Activated CD4-positive, alpha-beta T cell treated with anti-CD3 and anti-CD28 coated beads, Interleukin-2, amount 10 ng/mL, durations not matched to agents 7 days and 5 days (primary cell): ENCODE measurements at places on chromosomes 7 and 10. TPM values are rescaled to one million over a fixed set of nuclear protein-coding genes. Genes with fewer than 3 reads are reported as not detected.
A peak's percentile ranks its signal among the peaks of the same experiment; 100 is the strongest.

NPFFR1 gene
- not detected for total RNA-seq

STEAP2 gene
- total RNA-seq = not detected

THAP5 gene
- 26.5 TPM for total RNA-seq

DNA sequence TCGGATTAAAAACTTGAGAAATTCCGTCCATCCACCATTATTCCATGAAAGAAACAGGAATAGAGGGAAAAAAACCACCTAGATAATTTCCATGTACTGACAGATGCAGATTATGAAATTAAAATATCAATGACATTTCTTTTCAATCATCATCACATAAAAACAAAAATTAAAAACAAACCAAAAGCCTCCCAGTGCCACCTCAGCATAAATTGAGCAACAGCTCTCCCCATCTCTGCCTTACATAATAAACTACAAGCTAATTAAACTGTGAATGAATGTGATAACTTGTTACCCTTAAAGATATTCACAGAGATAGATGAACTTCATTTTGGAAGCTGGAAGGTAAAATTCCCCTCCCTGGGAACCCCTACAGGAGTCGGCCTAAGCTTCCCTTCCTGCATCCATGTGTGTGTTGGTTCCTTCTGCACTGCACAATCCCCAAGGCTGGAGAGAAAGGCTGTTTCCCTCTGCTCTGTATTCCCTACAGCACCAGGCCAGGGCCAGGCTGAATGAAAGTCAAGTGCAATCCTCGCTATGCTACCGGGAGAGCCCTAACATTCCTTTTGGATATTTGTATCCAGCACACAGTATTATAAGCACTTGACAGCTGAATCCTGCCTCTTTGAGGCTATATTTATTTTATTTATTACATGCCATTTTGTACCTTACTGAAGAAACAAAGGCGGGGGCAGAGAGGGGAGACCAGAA is 8.1 kb downstream of the CCDC6 start:
- DNase-seq = no peak

DNA sequence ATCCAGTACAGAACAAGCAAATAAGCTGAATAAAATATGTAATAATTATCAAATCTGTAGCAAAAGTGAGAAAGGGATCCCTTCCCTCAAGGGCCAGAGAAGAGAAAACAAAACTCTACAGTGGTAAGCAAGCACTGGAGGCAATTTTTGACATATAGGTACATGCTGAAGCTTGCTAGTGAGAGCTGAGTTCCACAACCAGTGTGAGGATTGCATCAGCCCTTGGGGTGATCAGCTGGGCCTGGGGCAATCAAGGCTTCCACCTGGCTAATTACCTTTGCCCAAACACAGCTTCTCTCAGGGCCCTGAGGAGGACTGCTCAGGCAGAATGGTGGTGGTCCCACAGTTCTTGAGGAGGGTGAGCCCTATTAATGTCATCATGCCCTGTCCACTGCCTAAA is 134.4 kb upstream of the DLX6 start:
- DNase-seq = no peak

GRCh38 chr7:47310020-47310419 is 271.9 kb downstream of the TNS3 start:
- DNase-seq = no peak

- DNase-seq = no peak
Measured at GRCh38 chr7:70790215-70791073, 341.5 kb upstream of the GALNT17 start.

VWC2 gene
- total RNA-seq = not detected

DNA sequence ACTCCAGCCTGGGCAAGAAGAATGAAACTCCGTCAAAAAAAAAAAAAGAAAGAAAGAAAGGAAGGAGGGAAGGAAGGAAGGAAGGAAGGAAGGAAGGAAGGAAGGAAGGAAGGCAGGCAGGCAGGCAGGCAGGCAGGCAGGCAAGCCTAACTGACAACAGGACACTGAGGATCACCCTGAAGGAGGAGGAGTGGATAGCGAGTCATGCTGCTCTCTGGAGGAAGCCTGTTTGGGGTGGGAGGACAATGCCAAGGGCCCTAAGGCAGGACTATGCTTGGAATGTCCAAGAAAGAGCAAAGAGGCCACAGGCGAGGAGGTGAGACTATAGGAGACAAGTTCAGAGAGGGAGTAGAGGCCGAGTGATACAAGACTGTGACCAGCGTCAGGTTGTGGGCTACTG is 107.0 kb upstream of the PARD3 start:
- no peak for DNase-seq

GNAI1 gene
- 0.45 TPM for total RNA-seq

SUGCT gene
- not detected for total RNA-seq

DNA sequence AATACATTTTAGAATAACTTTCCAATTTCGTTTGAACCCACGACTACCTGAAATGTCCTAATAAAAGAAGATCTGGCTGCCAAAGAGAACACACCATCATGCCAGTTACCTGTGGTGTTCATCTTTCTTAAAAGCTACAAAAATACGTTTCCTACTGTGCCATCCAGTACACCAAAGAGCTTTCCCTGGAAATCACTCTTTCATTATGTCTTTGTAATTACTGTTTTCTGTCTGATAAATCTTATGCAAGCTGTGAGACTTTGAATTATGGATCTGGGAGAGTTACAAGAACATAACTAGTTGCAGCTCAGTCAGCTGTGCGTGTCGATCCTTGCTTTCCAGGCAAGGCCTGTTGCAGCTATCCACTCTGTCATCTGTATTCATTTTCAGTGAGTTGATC is 12.5 kb upstream of the POM121L12 start:
- no peak for DNase-seq

GRCh38 chr10:86254081-86254480 is 112.5 kb downstream of the GRID1 start:
- no peak for DNase-seq

DNA sequence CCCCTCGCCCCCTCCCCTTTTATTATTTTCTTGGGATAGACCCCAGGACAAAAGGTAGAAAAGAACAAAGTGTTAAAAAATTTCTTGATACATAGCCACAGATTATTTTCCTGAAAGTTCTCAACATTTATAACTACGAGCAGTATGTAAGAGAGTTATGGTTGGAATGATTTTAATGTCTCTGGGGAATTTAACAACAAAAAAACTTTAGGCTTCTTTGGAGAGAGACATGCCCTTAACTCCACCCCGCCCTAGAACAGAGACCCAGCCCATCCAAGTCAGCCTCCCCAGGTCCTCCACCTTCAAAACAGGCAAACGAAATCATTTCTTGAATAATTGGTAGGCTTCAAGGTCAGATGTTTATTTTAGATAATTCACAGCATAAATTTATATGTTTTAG is 97.1 kb downstream of the TCF7L2 start:
- no peak for DNase-seq

GRCh38 chr10:43252166-43252782 is 14.6 kb downstream of the RASGEF1A start:
- peak; percentile 2 for DNase-seq

DNA sequence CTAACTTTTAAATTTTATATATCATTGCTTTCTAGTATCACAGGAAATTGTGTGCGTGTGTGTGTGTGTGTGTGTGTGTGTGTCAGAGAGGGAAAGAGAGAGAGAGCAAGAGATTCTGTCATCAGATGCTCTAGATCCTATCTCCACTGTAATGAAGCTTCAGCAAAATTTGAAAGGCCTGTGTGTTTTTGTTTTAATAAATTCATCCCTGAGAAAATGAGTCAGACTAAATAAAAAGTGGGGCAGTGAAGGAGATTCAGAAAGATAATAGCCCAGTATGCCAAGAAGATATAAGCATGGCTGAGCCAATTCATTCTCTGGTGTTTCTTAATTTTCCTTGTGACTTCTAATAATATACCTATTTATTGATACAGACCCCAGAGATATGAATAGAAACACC is 184.2 kb upstream of the TMEM196 start:
- DNase-seq = no peak

PNLIPRP2 gene
- not detected for total RNA-seq

DNA sequence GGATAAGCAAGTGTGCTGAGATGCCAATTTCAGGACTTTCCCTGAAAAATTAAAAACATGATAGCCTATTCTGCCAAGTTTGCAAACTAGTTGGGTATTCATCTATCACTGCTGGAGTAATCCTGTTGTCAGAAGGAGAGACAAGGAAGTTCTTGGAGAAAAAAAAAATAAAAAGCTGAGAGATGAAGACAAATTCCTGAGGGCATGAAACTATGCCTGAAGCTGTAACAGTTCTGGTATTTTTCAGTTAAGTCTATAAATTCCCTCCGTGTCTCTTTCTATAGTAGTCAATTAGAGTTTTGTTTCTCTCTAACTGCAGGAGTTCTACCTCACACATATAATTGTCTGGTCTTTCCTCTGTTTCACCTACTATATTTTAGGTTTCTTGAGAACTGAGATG is 95.7 kb downstream of the DGKB start:
- DNase-seq = no peak

DNA sequence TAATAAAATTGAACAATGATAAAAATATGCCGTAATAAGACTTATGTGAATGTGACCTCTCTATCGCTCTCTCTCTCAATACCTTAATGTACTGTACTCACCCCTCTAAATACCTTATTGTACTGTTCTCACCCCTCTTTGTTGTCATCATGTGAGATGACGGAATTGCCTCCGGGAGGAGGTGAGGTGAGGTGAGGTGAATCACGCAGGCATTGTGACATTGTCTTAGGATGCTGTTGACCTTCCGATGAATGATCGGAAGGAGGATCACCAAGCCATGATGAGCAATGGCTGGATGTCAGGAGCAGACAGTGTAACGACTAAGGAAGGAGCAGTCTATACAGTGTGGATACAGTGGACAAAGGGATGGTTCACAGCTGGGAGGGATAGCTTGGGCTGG is 87.4 kb upstream of the FAM20C start:
- DNase-seq = no peak

SKIDA1 gene
- total RNA-seq = 0.33 TPM

DNA sequence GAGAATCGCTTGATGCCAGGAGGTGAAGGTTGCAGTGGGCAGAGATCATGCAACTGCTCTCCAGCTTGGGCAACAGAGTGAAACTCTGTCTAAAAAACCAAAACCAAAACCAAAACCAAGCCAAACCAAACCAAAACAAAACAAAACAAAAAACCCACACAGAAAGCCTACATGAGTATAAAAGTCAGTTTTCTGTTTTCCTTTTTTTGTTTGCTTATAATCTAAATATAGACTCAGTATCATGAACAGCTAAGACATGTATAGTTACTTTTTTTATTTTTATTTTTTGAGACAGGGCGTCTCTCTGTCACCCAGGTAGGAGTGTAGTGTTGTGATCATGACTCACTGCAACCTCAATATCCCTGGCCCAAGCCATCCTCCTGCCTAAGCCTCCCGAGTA is 16.8 kb upstream of the MTPN start:
- DNase-seq = peak; percentile 11

TRIL gene
- not detected for total RNA-seq

DNA sequence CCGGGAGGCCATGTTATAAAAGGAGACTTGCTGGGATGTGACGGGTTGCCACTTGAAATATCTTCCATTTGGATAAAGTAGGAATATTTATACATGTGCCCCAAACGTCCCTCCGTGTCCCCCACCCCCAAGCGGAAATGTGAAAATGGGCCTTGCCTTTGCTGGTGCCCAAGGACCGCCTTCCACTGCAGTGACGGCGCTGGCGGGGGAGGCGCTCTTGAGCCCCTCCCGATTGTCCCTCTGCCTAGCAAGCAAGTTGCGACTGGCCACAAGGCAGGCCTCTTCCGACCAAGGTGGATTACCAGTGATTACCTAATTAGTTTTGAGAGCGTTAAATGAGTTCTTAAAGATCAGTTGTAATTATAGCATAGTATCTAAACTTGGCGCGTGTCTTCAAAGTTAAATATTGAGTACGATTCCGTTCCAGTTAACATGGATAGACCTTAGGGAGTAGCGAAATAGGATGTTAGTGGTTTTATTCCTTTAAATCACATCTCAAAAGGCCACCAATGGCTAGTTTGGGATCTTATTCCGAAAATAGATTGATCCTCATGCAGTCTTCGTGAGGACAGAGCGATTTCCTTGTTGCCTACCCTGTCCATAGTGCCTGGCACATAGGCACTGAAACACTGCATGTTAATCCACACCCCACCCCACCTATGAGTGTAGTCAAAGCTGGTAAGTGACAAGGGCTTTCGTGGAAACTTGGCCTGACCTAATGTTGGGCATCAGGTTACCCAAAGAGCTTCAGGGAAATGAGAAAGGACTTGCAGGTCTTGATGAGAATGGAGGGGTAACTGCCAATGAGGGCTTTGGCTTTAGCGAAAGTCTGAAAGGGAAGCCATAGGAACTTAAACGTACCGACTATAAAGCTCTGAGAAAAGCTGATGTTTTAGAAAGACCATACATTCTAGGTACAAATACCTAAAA is 1.1 kb downstream of the PPIA start:
- DNase-seq = peak; percentile 89

DNA sequence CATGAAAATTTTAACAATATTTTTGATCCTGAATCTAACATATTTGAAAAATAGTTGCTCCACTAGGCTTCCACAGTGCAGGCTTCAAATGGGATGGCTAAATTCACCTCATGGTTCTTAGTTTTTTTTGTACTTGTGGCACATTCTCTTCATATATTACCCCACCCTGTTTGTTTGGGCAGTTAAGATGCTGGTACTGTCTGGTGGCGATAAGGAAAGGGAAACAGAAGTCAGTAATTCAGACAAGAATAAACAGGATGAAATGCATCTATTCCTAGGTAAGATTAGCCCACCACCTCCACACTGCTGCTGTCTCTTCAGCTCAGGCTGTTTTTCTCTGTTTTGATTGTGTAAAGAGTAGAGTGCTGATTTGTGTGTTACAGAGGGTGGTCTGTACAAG is 44.2 kb downstream of the GLRX3 start:
- no peak for DNase-seq

- peak; percentile 42 for DNase-seq
Measured at GRCh38 chr7:158975526-158976467, 119.4 kb downstream of the DYNC2I1 start.

DNA sequence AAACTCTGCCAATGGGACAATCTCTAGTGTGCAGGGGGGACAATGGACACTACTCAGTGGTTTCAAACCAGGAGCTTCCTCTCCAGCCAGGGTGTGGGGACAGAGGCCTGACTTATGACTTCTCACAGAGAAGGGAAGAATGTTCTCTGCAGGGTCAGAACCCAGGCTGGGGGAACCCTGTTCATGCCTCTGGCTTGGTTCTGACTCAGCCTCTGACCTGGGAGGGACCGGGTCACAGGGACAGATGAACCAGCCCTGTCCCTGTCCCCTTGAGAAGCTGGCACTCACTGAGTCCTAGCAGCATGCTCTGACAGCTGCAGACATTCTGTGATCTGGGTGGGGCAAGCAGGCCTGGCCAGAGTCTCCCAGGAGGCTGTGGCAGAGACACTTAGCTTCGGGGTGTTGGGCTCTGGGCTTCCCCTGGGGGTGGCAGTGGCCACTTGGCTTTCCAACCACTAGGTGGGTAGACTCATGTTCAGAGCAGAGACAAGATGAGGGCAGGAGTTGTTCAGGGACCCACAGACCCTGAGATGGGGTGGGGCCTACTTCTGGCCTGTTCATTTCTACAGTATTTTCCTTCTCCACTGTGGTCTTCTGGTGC is 13.6 kb downstream of the TSPAN15 start:
- no peak for DNase-seq

UNCX gene
- not detected for total RNA-seq

- no peak for DNase-seq
Measured at GRCh38 chr7:1931256-1931950, 261.3 kb downstream of the ELFN1 start.
